ENCODE measurements at places on chromosomes 6 and 20.

DNA sequence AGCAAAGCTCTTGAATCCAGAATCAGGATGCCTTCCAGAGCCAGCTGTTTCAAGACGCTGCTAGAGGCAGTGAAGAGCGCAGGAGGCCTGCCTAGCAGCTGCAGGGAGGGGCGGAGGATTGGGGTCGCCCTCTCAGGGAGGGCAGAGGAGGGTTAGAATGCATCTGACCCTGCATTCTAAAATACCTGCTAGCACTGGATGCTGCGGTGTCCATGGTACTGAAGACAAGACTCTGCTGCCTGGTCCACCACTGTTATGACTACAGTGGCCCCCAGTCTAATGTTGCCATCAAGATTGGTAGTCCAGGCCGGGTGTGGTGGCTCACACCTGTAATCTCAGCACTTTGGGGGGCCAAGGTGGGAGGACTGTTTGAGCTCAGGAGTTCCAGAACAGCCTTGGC lies 193.7 kb upstream of the PROKR2 start:
- DNase-seq, result no peak

DNA sequence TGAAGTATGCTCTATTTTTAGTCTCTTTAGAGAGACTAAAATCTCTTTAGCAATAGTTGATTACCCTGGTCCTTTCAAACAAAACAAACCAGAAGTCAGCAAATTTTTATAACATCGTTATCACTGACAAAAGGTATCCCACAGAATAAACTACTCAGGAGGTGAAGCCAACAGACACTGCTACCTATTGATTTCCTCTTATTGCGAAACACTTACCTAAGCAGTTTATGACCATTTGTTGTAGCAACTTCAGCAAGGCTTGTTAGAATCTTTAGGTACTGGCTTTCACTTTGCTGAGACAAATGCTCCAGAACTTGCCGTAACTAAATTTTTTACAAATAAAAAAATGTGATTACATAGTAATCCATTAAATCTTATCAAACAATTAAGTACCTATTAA lies 64.4 kb downstream of the HACE1 start:
- DNase-seq, result no peak

DNA sequence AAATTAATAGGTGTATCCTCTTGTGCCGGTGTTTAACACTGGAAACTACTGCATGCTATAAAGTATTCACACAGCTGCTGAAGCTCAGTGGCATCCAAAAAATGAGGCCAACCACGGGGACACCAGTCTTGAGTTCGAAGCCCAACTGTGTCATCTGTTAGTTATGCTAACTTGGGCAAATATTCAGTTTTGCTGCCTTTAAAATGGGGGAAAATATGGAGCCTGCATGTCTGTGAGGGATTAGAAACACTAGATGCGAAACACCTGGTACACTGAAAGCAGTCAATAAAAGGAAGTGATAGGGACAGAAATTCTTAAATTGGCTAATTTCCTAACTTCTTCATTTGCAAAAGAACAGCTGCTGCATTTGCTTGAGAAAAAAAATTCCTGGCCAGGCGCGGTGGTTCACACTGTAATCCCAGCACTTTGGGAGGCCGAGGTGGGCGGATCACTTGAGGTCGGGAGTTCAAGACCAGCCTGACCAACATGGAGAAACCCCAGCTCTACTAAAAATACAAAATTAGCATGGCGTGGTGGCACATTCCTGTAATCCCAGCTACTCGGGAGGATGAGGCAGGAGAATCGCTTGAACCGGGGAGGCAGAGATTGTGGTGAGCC lies 36.6 kb upstream of the MLIP start:
- DNase-seq, result no peak

DNA sequence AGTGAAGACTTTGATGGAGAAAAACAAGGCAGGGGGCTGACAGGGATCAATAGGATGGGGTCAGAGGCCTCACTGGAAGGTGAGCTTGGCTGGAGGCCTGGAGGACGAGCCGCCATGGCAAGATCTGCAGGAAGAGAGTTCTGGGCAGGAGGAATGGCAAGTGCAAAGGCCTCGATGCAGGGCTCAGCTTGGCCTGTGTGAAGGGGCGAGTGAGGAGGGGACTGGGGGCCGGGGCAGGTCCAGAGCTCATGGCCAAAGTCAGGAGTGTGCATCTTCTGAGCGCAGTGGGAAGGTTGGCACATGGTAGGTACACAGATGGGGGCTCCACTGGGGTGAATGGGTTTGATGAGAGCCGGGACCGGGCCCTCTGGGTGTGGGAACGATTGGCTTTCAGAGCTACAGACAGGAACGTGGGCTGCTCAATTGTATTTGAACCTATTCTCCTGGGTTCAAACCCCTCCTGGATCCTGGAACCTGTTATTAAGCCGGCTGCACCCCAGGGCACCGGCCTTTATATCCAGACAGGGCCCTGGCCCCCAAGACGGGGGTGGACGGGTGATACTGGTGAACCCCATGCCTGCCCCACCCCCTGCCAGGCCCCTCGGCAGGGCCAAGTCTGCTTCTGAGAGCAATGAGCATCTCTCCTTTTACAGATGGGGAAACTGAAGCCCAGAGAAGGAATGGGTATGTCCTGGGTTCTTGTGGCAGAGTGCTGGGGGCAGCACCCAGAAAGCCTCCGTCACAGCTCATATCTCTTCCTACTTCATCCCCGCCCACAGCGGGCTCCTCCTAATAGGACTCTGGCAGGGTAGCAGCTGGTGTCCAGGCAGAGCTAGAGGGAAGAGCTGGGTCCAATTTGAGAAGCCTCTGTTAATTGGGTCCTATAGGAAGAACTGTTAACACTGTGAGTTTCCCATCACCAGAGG lies 106.1 kb downstream of the CEBPB start:
- DNase-seq, result no peak

DNA sequence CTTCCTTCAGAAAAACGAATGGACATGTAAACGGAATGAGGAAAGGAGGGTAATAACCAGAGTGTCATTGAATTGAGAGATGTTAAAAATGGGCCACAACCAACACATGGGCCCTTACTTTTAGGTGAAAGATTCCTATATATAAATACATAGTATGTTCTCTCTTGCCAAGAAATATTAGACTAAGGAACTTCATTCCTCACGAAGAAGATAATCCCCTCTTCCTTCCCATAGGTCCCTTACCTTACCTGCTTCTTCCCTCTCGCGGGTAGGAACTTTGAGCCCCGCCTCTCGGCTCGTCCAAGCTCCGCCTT lies 295 bp upstream of the TBC1D22B start:
- DNase-seq, result no peak

- DNase-seq, result no peak
Observed at GRCh38 chr6:118476551-118476950, 71.5 kb upstream of the PLN start.

DNA sequence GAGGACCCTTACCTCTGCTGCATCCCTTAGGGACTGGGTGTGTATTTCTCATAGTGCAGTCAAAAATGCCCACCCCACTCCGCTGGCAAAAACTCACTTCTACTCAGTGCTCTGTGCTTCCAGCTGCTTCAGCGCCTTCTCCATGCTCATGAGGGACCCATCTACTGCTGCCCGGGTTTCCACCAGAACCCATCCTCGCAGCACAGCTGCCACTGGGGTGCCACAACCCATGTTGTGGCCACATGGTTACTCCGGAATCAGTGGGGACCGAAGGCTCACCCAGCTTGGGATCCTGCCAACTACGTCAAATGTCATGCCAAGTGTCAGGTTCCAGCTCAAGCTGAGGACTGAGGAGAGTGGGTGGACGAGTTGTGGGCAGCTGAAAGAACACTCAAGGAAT lies 774.2 kb upstream of the EYS start:
- no peak for DNase-seq

DNA sequence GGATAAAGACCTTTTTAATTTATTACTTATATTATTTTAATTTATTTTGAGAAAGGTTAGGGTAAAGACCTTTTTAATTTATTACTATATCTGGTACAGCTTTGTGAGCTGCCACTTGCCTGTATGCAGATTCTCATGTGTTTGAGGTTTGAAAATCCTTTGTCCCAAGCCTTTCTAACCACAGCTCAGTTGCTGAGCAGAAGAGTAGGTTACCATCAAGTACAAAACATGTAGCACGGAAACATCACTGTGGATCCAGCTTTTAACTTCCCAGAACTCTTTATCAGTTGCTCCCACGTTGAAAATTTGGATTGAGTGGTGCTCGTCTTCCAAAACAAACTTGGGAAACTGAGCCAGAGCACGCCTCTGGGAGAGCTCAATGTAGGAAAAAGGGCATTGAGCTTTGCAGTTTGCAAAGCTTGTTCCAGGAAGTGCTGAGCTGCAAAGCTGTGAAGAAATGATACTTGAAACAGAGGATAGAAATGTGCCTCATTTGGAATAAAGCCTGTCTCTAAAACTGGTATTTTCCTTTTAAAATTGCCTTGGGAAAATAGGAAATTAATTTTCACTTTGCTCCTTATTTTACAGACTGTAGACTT lies 89.0 kb downstream of the RREB1 start:
- DNase-seq, result no peak

GRCh38 chr20:38573413-38573812 lies 7.6 kb upstream of the ADIG start:
- no peak for DNase-seq

DNA sequence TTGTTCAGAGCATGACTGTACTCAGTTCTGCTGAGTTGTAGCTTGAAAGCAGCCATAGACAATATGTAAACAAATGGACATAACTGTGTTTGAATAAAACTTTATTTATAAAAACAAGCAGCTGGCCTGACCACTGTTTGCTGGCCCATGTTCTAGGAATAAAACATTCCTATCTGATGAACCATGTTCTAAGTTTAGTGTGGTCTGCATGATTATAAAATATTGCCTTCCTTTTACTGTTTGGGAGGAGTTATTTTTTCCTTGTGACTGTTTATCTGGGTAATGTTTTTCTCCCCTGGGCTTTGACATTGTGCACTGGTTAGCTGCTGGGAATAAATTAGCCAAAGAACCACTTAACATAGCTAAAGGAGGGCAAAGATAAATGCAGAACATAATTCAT lies 55.1 kb downstream of the CDS2 start:
- DNase-seq, result no peak

GRCh38 chr20:23164176-23164601 lies 78.1 kb upstream of the CD93 start:
- no peak for DNase-seq

DNA sequence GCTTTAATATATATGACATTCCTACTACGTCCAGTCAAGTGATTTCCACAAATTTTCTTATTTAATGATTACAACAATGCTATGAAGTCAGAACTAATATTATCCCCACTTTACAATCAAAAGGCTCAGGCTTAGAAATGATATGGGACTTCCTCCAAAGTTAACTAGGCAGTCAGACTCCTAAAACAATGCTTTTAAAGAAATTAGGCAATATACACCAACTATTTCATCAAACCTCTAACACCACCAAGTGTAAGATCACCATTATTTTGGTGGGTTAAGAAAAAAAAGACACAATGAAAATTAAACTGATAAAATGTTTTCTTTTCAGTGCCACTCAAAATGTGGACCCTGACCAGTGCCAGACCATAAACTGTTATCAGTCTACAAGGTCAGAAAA lies 256.1 kb upstream of the RUNX2 start:
- DNase-seq, result no peak

DNA sequence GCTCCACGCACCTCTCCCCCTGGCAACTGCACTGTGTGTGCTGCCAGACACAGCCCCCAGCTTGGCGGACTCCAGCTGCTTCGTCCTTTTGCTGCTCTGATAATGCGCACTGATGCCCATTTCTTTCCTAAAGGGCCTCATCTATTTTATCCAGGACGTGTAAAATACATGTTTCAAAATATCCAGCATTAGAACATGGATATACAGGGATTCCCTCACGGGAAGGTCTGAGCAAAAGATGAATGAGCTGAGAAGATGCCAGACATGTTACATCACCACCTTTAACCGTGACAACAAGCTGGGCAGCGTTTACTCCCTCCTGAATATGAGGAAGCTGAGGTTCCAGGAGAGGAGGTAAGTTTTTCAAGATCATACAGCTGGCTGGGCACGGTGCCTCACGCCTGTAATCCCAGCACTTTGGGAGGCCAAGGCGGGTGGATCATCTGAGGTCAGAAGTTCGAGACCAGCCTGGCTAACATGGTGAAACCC lies 32.8 kb downstream of the TNXB start:
- DNase-seq, result no peak

DNA sequence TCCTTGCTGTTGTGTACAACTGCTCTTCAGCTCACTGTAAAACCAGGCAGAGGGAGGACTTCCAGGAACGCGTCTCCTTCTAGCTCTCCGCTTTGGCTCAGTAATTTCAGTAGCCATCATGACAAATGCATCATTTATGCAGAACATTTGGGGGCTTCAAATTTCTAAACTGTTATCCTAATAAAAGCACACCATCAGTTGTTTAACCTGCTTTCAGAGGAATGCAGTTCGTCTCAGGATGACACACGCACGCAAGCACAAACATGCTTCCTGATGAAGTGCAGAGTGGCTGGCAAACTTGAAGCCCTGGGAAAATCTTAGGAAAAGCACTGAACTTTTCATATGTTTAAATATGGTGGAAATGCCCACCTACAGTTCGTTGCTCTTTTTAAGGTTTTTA lies 24.4 kb downstream of the SLC22A23 start:
- DNase-seq, result no peak

DNA sequence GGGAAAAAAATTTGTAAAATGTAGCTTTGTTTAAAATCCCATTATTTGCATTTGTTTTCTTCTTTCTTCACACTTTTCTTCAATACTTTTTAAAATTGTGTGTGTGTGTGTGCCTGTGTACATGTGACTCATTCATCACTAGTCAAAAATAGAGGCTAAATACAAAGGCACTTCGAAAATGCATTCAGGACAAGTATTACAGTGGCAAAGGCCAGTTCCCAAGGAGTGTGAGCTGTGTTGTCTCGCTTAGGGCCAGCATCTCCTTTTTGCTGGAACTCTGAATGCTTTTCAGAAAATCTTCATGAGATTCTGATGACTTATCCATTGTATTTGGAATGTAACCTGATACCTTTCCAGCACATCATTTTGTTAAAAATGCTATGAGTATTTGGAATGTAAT lies 288.5 kb upstream of the CNR1 start:
- no peak for DNase-seq

- DNase-seq, result no peak
Observed at GRCh38 chr6:132998418-132998817, 184.0 kb downstream of the RPS12 start.

- no peak for DNase-seq
Observed at GRCh38 chr6:49551866-49552129, 1.3 kb downstream of the C6orf141 start.

DNA sequence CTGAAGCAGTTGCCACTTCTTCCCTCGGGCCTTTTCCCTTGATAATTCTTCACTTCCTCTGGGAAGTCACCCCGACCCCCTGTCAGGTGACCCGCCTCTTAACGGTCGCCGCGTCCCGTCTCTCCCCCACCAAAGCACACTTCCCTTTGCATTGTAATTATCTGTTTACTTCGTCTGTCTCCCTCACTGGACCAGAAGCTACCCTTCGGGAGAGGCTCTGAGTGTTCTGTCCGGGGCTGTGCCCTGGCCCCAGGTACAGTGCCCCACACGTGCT lies 771 bp upstream of the SNAI1 start:
- DNase-seq, result no peak
